ENCODE measurements at places on chromosomes 7 and 10.
A peak's percentile ranks its signal among the peaks of the same experiment; 100 is the strongest.

DNA sequence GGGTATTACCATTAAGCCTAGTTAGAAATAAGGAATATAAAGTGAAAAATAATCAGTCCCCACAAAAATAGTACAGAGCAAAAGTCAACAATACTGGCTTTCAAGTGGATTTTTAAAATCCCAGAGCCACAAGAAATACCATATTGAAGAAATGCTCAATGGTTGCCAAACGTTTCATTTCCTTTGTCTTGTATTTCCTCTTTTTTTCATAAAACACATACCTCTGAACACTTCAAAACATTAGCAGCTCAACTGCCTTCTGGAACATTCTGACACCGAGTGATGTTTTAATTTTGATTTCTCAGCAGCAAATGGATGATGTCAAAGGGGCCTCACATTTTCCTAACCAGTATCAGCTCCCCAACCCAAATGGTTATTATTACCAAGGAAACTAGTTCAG lies 10.5 kb downstream of the NOD1 start:
- DNase-seq, result no peak

GRCh38 chr10:31062856-31063255 lies 31.2 kb upstream of the ZNF438 start:
- DNase-seq, result no peak

- DNase-seq, result no peak
These were observed 209.1 kb downstream of the PRPF18 start for GRCh38 chr10:13795653-13796555.

DNA sequence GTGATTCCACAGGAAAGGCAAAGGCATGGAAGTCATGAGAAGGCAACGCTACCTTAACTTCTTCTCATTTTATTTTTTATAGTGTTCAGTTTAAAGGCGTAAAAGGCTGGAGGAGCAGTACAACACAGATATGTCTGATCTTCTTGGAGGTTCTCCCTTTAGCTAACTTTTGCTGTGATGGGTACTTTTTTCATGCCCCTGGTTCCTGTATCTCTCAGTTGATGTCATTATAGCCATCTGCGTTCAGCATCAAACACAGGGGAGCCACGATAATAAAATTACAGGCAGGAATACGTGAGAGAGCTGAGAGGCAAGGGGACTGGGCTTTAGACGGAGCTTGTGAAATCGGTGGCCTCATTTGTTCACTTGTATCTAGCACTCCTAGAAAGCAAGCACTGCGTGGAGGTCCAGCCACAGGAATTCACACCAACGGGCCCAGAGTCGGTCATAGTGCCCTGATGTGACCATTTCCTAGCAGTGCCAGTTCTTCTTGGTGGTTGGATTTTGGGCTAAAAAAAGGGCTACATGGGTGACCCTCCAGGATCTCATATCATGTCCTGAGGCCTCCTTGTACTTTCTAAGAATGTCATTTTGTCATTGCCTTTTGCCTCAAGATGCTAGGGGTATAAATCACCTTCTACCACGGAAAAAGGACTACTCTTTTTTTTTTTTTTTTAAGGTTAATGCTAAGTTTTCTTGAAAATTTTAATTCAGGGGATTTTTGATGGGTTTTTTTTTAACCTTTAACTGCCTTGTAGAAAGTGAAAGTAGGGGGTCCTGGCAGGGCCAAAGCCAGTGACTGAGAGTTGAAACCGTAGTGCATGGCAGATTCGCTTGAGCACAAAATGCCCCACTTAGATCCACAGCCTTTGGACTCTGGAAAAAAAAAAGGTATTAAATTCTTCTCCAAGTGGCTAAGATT lies 191.5 kb downstream of the CELF2 start:
- DNase-seq, result no peak

GRCh38 chr10:66281327-66281726 lies 644.5 kb upstream of the LRRTM3 start:
- no peak for DNase-seq

DNA sequence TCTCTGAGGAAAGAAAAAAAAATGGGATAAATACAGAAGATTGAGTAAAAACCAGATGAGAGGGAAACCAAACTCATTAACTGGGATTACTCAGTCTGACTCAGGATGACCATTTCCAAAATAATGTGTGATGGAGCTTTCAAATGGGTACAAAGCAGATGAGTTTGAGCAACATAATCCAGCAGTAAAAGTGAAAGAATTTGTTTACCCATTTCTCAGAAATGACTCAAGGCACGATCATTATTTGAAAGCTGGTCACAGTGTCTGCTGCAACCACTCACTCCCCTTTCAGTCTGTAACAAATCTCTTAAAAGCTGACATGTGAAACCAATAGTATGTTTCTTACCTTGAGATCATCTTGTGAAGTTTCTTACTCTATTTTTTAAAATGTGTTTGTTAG lies 104.7 kb upstream of the KLF14 start:
- no peak for DNase-seq

DNA sequence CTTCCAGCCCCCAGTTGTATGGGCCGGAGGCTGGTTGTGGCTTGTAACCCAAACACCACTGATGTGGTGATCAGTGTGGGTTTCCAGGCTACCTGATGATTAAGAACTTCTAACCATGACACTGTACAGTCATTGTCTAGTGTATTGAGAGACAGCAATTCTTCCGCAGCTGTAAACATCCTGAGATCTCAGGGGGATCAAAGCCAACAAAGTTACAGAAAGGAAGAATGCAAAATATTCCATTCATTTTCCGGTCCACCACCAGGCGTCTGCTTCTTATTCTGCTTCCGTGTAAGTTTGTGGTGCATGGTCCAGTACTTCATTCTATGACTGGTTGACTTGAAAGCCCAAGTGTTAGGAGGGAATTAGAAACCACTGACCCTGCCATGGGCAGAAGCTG lies 10.3 kb upstream of the GLI3 start:
- DNase-seq, result no peak

DNA sequence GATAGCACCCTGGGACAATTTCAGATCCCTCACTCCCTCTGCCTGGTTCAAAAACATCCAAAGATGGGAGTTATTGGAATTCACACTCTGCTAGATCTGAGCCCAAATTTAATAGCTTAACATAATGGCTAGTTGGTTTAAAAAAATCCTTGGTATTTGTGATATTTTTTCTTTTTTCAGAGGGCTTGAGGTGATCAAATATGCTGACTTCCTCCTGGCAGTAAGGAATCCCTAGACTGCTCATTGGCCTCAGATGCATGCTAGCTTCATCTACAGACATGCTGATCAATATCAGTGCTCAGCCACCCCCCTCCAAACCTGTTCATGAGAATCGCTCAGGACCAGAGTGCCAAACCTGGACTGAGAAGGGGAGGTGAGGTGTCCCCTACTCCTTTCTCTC lies 74.7 kb upstream of the PLPP4 start:
- DNase-seq, result no peak

- no peak for DNase-seq
These were observed 180.2 kb upstream of the FAM3C start for GRCh38 chr7:121576148-121576917.

DNA sequence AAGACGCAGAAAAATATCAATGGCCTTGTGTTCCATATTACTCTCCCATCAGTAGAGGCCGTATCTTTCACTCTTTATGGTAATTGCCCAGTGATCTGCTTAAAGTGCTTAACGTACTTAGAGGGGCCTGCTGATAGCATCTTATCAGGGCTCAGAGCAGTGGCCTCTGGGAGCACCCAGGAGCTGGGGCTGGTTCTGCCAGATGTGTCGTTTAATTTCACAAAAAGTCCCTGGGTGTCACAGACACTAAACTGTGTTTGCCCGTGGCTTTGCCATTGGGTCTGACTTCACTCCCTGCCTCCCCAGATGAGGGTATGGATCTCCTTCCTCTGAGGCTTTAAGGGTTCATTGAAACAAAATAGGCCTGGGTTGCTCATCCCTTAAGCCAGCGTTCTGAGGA lies 435.3 kb downstream of the GATA3 start:
- DNase-seq, result no peak

- DNase-seq, result no peak
These were observed 313.3 kb downstream of the ACTR3B start for GRCh38 chr7:153072806-153073205.

DNA sequence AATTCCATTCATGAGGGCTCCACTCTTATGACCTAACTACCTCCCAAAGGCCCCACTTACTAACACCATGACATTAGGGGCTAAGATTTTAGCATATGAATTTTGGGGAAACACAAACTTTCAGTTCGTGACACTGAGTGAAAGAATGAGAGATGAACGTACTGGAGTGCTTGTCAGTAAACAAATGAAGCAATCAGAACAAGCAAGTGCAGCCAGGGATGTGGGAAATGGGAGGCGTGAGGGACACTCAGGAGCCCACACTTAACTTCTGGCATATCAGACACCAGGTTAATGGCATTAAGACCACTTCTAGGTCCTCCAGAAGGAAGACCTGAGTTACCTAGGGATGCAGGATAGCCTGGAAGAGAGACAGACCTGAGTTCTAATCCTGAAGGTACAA lies 2.3 kb upstream of the MDFIC start:
- DNase-seq, result no peak

DNA sequence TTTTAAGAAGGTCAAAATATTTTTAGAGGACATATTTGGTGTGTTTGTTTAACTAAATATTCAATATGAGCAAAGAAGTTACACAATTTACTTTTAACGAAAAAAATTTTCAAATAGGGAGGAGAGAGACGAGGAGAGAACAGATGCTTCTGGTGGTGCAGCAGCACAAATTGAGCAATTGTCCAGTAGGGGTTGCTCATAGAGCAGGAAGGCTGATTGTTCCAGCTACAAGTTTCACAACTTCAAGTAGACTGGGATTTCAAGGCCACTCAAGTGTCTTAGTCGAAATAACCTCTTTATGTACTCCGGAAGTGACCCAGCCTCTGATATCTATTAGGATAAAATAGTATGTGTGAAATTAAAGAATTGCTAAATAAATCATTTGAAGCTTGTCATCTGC lies 197.9 kb downstream of the HDAC9 start:
- peak; percentile 11 for DNase-seq

GRCh38 chr7:117809958-117810357 lies 63.3 kb downstream of the CTTNBP2 start:
- no peak for DNase-seq

DNA sequence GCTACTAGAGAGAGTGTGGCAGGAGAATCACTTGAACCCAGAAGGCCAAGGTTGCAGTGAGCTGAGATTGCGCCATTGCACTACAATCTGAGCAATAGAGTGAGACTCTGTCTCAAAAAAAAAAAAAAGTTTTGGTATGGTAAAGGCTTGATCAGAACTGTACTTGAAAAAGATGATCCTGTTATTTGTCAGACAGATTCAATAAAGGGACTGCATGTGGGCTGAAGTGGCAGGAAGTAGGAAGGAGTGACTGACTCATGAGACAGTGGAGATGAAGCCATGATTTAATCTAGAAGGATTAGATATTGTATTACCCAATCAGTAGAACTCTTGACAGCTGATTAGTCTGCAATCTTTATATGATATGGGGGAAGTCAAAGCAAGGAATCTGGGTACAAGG lies 2.7 kb upstream of the TMEM254 start:
- no peak for DNase-seq

DNA sequence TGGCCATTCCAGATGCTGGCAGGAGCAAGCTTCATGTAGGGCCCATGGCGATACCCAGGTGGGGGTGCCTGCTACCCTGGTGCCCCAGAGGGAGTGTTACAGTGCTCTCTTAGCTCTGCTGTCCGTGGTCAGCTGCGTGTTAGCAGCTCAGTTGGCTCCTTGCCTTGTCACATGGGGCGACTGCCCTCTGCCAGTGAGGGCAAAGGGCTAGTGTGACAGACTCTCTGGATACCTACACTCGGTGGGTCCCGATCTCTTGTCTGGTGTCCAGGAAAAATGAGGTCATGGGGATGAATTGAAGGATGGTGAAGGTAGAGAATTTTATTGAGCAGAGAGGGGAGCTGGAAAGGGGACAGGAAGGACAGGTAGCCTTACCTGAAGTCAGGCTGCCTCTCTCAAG lies 152.2 kb downstream of the CYP26A1 start:
- no peak for DNase-seq

- DNase-seq, result no peak
These were observed 44.2 kb upstream of the DPYSL4 start for GRCh38 chr10:132142396-132143161.

GRCh38 chr10:3197348-3198003 lies 24.9 kb upstream of the PITRM1 start:
- DNase-seq, result no peak

- DNase-seq, result peak; percentile 51
These were observed 196.0 kb downstream of the KCNMA1 start for GRCh38 chr10:77441353-77442166.

GRCh38 chr7:125055376-125055775 lies 125.8 kb upstream of the POT1 start:
- DNase-seq, result no peak

DNA sequence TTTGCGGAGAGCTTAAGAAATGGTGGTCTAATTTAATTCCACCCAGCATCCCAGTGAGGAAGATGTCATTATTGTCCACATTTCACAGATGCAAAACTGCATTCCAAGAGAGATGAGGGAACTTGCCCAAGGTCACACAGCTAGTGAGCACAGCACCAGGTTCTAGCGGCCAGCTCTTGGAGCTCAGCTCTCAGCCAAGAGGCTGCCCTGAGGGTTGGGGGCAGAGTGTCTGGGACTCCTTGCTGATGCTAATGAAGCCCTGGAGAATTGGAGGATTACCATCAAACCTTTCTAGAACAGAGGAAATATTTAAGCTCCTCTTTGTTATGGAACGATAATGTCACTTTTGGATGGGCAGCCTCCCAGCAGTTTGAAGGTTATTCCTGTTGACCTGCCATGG lies 48.0 kb downstream of the PLPP4 start:
- DNase-seq, result no peak

DNA sequence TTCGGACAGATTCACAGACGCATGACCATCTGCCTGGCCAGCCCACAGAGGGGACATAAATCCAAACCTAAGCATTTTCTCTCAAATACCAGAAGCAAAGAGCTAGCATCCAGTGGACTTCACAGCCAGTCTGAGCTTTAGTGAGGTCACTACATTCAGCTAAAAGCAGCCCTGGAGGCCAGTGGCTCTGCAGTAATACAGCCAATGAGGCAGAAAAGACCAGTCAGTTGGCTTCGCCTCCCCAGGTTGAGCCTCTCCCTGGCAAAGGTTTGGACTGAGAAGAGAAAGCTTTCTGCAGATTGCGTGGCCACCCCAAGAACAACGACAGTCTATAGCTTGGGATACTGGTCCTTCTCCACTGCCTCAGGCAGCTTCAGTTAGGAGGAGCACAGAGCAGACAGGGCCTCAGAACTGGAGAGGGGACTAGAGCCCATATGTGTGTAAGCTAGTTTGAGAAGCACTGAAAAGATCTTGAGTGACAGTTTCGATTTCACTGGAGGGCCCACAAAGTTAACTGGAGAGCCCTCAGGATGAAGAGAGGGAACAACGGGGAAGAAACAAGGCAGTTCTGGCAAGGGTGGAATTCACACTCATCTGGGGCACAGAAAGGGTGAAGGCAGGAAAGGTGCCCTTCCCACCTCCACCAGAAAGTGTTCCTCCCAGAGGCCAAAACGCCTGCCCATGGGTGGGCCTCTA lies 3.8 kb downstream of the WDR91 start:
- no peak for DNase-seq

DNA sequence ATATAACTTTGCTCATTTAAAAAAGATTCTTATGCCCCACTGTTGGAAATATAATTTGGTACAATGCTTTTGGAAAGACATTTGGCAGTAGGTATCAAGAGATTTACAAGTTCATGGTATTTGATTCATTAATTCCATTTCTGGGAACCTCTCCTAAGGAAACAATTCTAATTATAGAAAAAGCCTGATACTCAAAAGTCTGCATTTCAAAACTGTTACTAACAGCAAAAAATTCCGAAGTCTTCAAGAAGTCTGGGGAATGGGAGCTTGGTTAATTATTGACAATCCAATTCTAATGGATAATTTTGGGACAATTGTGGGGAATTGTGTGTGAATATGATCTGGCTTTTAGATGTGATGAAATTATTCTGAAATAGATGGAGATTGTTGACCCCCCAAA lies 59.6 kb downstream of the HDAC9 start:
- DNase-seq, result no peak

- DNase-seq, result no peak
These were observed 490.6 kb downstream of the NEBL start for GRCh38 chr10:20406281-20407104.

Data from NCI-H524 treated with DMSO at 0.1 percent for 48 hours (cell line).